ENCODE measurements at places on chromosomes 4 and X.

DNA sequence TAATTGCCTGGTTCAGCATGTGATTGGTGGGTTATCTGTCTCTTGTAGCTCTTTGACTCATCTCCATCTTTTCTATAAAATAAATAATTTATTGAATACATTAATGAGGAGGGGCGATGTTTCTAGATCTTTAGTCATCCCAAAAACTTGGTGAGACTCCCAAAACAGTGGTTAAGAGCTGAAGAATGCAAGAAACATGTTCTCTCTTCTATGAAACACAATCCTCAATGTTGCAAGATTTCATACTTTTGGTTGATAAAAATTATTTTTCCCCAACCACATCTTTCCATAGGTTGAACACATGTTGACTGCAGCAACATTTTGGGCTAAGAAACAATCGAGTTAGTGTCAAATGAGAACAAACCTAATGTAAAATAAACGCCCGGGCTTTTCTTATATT is 1.2 kb upstream of the TMEM47 start:
- no peak for DNase-seq

GRCh38 chr4:160110891-160111290 is 1008.0 kb downstream of the RAPGEF2 start:
- no peak for DNase-seq

DNA sequence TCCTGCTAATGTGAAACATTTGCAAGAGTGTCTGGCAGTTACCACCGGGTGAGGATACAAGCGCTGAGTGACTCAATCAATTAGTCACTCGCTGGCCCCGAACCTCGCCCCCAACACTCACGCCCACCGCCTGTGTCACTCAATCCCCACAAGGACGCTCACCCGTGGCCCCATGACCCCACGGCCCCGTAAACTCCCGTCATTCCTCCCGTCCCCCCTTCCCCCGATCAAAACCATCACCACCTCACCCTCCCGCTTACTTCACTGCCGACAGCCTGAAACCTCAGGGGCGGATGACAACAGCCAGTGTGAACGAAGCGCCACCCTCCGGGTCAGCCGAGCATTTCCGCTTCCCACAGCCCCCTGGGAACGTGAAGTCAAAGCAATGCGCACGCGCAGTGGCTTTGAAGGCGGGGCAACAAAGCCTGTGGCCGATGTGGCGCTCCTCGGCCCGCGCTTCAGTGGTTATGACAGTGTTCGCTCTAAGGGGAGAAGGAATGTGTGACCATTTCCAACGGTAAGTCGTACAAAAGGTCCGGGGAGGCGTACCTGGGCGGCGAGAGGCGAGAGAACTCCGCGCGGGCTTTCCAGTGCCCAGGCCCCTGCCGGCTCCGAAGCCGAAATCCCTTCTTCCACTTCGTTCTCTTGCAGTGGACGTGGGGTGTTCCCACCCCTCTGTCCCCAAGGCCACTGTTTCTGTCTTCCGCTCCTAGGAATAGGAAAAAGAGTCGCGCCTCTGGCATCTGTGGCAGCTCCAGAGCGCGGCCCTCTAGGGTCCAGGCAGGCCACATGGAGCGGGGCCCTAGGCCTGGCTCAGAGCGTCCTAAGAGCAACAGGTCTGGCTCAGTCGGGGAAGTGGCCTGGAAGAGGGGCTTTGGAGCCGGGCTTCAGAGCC is at the start of gene ZNF674:
Gene ZNF674, minus strand, starts transcription at position 311 of the 895 bp plus-strand sequence. CDS start 3,334 bp downstream, outside the sequence.
- peak; percentile 92 for DNase-seq

DNA sequence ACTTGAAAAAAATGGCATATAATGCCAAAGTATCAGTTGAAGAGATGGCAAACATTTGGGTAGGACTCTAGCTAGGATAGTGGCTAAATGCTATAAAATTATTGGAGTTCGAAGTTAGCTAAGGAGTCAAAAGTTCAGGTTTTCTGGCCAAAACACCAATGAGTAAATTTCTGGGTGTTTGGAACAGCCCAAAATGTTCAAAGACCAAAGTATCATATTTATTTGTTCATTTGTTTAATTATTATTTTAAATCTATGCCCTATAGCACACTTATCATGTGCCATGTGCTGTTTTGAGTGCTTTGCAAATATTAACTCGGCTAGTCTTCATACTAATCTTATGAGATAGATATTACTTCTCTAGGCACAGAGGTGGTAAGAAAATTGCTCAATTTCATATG is 285.5 kb downstream of the TEX13C start:
- DNase-seq: no peak

DNA sequence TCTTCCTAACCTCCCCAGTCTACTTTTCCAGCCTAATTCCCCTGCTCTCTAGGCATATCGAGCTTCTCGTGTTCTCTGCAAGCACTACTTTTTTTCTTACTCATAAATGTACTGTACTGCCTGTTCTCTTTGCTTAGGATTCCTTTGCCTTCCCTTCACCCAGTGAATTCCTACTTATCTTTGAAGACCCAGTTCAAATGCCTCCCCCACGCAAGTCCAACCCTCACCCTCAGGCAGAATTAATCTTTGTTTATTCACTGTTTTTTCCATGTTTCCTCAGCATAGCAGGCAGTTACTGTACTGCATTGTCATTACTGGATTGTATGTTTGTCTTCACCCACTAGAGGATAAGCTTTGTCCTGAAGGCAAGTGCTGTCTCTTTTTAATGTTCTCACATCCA is 287.7 kb downstream of the BMPR1B start:
- no peak for DNase-seq

DNA sequence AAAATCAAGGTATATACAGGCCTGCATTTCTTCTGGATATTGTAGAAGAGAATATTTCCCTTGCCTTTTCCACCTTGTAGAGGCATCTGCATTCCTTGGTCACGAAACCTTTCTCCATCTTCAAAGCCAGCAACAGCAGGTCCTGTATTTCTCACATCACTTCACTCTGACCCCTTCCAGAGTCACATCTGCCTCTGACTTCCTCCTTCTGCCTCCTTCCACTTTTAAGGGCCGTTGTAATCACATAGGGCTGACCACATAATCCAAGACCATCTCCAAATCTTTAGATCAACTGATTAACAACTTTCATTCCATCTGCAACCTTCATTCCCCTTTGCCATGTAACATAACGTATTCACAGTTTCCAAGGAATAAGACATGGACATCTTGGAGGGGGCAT is 38.3 kb upstream of the NDP start:
- no peak for DNase-seq

DNA sequence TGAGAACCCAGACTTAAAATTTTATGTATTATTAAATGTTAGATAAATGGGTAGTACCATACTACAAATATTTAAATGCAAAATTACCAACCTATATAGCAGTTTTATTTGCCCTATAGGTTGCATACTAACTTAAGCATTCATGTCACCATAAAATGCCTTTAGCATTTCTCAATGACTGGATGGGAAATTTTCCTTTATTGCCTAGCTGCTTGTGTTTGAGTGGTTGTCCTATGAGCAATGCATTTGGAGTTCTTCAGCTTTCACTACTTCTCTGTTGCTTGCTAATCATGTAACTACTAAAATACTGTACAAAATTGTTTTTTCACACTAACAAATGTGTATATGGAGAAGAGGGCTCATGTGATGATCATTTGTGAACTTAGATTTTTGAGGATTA is 44.2 kb upstream of the CEP135 start:
- DNase-seq: no peak

DNA sequence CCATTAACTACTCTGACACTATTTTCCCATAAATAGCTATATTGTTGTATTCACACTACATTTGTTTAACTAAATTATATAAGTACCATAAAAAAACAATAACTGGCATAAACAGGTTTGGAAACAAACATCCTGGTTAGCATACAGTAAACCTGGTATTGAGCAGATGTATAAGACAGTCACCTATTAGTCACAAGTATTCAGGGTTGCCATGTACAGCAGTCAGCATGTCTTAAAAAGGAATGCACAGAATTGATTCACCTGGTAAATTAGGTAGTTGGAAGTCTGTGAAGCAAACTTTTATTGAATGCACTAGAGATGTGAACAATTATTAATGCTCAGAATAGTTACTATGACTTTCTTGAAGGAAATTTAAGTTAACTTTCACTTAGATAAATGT is 137.9 kb downstream of the FAM13A start:
- no peak for DNase-seq

GRCh38 chr4:173398779-173399415 is at the start of gene SCRG1:
Gene SCRG1, minus strand, starts transcription at chr4:173399116. Its CDS starts 7,702 bp downstream, at chr4:173391414.
- DNase-seq: no peak

- no peak for DNase-seq
These were observed 4.7 kb upstream of the MSX1 start for GRCh38 chr4:4854649-4855295.
